ENCODE measurements at places on chromosomes 4 and X. TPM values are rescaled to one million over a fixed set of nuclear protein-coding genes. Genes with fewer than 3 reads are reported as not detected.

The ZC4H2 gene
- polyA plus RNA-seq, result 10.4 TPM

The MAGEA4 gene
- polyA plus RNA-seq, result not detected

The CXorf58 gene
- 0.19 TPM for polyA plus RNA-seq

The LDB2 gene
- polyA plus RNA-seq, result 36.3 TPM

The GALNT7 gene
- polyA plus RNA-seq, result 15.0 TPM

The GAGE12J gene
- polyA plus RNA-seq, result not detected

The CD38 gene
- polyA plus RNA-seq, result not detected

The KLKB1 gene
- 2.2 TPM for polyA plus RNA-seq

The PRSS12 gene
- polyA plus RNA-seq, result 0.55 TPM

The FAM9B gene
- polyA plus RNA-seq, result not detected

The PPA2 gene
- polyA plus RNA-seq, result 211 TPM

The JAKMIP1 gene
- 30.5 TPM for polyA plus RNA-seq

The SPP1 gene
- polyA plus RNA-seq, result 21.8 TPM

The NAP1L2 gene
- polyA plus RNA-seq, result 139 TPM

The CPLX1 gene
- 6.8 TPM for polyA plus RNA-seq

The MSX1 gene
- 0.86 TPM for polyA plus RNA-seq

The TMEM47 gene
- polyA plus RNA-seq, result 9.3 TPM

The GLUD2 gene
- polyA plus RNA-seq, result 2.1 TPM

The RAB41 gene
- 0.69 TPM for polyA plus RNA-seq

The KCNE5 gene
- polyA plus RNA-seq, result 0.50 TPM

Measured in Purkinje cell (primary cell).